ENCODE measurements at places on chromosomes 5 and 9.

DNA sequence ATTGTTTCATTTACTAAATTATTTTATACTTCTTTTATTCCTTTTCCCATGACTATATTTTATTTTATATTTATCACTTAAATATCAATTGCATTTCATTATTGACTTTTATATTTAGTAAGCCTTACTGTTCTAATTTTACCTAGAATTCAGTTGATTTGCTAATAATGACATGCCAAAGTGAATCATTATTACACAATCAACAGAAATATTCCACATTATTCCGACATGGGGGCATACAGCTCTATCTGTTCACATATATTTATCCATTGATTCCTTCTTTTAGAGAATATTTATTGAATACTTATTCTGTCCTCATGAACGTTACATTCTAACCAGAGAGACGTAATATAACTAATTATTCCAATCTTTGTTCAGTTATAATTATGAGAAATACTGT, 221.8 kb downstream of the DOCK8 start:
- no peak for DNase-seq

- peak; percentile 48 for DNase-seq
Measured at GRCh38 chr9:136050701-136051452, 44.2 kb downstream of the NACC2 start.

GRCh38 chr5:120509053-120509452, 45.0 kb downstream of the PRR16 start:
- DNase-seq = no peak

- DNase-seq = no peak
Measured at GRCh38 chr5:17340819-17341218, 123.4 kb downstream of the BASP1 start.

DNA sequence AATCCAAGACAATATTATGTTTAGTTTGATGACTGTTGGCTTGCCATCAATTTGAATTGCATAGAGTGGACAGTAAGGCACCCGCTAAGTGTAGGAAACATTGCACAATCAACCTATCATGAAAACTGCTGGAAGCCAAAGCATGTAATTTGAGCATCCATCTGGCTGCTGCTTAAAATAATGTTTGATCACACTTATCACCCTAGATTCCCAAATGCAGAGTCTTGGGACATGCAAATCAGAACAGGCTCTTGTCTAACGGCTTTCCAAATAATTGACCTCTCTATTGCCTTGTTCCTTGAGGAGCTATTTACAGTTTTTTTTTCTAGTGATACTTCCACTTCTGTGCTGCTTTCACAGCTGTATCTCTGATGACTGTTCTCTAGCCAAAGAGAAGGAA, 342.1 kb downstream of the PRR16 start:
- no peak for DNase-seq

GRCh38 chr5:109299557-109299956, 110.2 kb downstream of the PJA2 start:
- DNase-seq = no peak

GRCh38 chr9:134536931-134537330, 104.7 kb upstream of the COL5A1 start:
- no peak for DNase-seq

DNA sequence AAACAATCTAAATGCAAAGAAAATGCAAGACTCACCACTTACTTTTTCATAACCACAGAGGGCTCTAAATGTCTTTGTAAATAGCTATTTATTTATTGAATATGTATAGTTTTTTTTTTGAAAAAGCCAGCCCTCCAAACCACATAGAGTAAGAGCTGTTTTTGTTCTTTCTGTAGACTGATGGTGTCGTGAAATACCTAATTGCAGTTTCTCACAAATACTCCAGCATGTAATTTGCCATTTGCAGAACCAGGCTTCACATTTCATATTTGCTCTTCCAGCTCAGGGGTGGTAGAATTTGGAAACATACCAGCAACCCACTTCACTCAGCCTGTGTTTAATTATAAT, 159.8 kb downstream of the TMC1 start:
- DNase-seq = no peak

DNA sequence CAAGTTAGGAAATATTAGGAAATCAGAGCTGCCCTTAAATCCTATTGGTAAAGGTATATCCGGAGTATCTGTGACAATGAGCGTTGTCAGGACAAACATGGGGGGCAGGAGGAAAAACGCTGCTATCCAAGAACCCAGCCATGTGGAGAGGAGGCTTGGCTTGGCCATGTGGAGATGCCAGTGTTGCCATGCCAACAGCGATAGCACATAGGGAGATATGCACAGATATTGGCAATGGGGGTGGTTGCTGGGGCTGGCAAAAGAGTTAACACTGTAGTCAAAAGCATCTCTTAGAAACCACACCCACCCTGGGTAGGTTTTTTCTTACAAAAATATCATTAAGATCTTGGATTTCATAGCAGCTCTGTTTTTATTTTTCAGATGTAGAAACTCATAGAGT, 106.4 kb upstream of the ASTN2 start:
- DNase-seq = no peak

- DNase-seq = no peak
Measured at GRCh38 chr9:9574080-9574479, 1038.7 kb downstream of the PTPRD start.

- no peak for DNase-seq
Measured at GRCh38 chr5:173554038-173554955, 62.2 kb downstream of the BOD1 start.

DNA sequence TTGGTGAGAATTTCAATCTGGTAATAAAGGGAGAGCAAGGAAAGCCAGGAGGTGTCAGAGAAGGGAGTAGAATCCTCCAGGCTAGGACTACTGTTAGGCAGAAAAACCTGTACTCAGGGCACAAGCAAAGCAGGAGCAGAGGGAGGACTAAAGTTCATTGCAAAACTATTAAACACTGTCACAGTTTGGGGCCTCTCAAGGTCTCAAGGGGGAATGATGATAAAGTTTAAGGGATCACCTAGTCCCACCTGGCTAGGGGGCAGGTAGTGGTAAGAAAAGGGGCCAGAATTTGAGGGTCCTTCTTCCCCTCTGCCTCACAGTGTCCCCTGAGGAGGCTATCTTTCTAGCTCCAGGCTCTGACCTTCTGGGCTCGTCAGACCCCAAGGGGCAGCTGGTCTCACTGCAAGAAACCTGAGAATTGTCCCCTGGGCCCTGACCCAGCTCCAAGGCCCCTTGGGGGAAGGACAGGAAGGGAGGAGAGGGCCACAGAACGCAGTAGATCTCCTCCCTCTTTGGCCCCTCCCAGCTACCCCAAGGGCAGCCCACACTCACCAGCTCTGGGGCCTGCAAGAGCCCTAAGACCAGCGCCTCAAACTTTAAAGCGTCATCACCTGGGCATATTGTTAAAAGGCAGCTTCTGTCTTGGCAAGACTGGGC, 974 bp downstream of the CCDC69 start:
- DNase-seq = no peak

DNA sequence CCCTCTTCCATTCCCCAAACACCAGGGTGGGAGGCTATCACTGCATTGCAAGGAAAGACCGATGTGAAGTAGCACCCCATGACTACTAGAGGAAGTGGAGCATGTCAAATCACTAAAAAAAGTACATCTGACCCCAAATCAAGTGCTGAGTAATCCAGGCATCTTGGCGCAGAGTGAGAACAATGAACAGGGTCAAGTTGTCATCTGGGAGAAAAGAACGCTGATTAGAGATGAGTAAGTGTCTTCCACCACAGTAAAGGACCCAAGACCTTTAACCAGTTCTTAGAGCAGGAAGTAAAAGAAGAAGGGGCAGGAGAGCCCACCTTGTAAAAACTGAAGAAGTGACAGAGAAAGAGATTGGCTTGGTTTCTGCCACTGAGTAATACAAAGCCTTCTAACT, 75.0 kb upstream of the RAD23B start:
- no peak for DNase-seq

- no peak for DNase-seq
Measured at GRCh38 chr5:124395926-124396325, 350.5 kb downstream of the ZNF608 start.

GRCh38 chr5:55988979-55989638, 5.7 kb downstream of the IL6ST start:
- DNase-seq = no peak

DNA sequence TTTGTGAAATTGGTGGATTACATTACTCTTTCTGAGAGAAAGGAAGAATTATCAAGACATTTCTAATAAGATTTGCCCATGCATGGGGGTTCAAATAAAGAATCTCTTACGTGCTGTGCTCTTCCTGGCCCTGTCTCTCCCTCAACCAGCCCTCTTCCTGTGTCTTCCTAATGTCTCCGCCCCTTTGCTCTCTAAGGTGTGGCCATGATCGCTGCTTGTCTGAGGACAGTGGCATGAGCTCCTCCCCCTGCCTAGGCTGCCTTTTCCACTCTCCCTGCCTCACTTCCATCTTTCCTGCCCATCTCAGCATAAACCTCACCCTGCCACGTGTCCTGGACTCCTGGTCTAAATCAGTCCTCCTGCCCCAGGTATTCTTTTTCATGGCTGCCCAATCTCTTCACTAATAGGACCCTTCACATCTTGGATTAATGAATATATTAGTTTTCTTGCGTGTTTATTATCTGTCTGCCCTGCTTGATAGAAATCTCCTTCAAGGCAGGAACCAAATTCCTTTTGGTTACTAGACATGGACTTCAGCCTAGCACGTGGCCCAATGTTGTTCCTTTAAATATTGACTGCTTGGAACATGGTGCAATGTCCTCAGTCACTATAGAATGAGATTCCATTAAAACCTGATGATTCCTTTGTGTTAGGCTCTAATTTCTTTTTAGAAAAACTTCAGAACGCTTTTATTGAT, 122.3 kb downstream of the MTRR start:
- peak; percentile 17 for DNase-seq

DNA sequence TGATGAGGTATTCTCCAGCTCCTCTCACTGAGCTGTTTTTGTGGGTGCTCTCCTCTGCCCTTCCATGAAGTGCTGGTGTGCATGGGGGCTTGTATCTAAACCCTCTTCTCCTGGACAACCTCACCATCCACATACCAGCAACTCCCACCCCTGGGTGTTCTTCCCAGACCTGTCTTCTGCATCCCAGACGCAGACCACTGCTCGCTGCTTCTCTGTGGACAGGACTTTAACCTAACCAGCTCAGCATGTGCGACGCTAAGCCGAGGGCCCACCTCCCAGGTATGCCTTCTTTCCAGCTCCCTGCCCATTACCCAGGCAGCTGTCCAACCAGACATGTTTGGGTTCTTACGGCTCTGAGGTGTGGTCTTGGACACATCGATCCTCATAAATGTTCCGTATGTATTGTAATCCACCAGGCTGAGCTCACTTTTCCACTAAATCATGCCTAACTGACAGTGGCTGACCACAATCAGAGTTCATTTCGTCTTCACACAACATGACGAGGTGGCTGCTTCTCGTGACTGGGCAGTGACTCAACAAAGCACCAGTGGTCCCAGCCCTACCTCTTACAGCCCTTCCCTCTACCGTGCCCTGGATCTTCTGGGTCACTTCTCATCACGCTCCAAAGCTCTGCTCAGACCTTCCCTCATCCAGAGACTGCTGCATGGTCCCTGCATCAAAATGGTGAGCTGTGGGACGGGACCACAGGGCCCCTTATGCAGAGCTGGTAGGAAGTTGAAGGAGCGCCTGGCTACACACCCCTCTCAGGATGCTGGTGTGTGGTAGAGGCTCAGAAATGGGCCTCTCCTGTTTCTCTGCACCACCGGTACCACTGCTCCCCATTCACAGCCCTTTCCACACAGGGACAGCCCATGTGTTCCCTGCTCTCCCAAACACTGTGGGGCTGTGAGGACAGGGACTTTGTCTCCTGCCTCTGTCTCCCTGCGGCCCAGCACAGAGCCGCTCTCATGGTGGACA, 9.6 kb upstream of the PTGES2 start:
- no peak for DNase-seq

GRCh38 chr9:98326459-98327248, 71.2 kb upstream of the TBC1D2 start:
- DNase-seq = no peak

- peak; percentile 81 for DNase-seq
Measured at GRCh38 chr5:80093796-80094195, 58.6 kb downstream of the THBS4 start.

DNA sequence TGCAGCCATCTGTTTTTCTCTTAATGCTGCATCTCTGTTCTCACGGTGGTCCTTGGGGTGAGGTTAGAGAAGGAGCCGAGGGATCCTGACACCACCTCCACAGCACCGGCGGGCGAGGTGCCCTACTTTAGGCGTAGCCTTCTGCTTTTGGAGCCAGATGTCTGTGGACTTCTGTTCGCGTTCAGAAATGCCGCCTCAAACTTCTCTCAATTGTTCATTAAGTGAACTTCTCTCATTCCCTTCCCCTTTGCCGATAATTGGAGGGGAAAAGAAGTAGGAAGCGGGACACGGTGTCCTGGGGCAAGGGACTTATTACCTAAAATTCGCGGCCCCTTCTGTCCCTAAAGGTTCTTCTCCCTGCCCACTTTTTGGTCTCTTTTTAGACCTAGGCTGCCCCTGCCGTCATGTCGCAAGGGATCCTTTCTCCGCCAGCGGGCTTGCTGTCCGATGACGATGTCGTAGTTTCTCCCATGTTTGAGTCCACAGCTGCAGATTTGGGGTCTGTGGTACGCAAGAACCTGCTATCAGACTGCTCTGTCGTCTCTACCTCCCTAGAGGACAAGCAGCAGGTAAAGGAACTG, 455 bp downstream of the KIF20A start:
- DNase-seq = peak; percentile 33

GRCh38 chr5:68547622-68548021, 332.1 kb downstream of the PIK3R1 start:
- no peak for DNase-seq

GRCh38 chr5:39253196-39253595, 33.8 kb upstream of the FYB1 start:
- no peak for DNase-seq

- no peak for DNase-seq
Measured at GRCh38 chr5:6603643-6604042, 29.2 kb downstream of the NSUN2 start.

- DNase-seq = peak; percentile 44
Measured at GRCh38 chr9:128276574-128277270, 646 bp downstream of the SWI5 start.

- DNase-seq = peak; percentile 97
Measured at GRCh38 chr5:150473673-150474358, 24.3 kb upstream of the RPS14 start.

GRCh38 chr5:136018814-136019783, 9.7 kb upstream of the TGFBI start:
- DNase-seq = peak; percentile 47

DNA sequence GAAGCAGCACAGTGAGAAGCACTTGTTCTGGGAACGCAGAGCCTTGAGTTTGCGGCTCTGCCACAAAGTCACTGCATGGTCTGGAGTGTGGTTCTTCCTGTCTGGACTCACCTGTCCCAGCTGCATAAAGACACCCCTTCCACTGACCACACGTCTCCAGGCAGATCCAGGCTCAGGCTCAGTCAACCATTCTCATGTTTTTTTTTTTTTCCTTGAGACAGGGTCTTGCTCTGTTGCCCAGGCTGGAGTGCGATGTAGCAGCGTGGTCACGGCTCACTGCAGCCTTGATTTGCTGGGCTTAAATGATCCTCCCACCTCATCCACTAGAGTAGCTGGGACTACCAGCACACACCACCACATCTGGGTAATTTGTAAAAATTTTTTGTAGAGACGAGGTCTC, 102.9 kb upstream of the KLF4 start:
- DNase-seq = no peak
